ENCODE measurements at places on chromosomes 2 and 18.

DNA sequence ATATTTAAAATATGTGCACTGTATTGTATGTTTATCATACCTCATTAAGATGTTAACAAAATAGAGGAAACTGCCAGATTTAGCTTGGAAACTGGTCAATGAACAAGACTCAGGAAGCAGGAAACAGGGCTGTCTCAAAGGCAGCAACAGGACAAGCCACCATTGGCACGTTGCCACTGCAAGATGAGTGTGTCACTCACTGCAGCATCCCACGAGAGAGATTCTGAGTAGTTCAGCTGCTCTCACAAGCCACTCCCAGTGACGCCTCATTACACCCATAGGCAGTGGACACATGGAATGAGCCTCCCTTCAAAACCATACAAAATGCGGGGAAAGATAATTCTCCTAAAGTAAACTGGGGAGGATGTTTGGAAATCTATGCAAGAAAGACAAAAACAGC, 181.9 kb upstream of the DLGAP1 start:
- DNase-seq: no peak

- DNase-seq: no peak
These were observed 286.5 kb upstream of the SLC14A2 start for GRCh38 chr18:45328811-45329210.

- DNase-seq: no peak
These were observed 23.0 kb upstream of the FAM171B start for GRCh38 chr2:186670831-186671230.

GRCh38 chr2:40758401-40759155, 306.7 kb upstream of the SLC8A1 start:
- DNase-seq: no peak

- DNase-seq: no peak
These were observed 354.8 kb downstream of the AKAIN1 start for GRCh38 chr18:4842287-4842686.

DNA sequence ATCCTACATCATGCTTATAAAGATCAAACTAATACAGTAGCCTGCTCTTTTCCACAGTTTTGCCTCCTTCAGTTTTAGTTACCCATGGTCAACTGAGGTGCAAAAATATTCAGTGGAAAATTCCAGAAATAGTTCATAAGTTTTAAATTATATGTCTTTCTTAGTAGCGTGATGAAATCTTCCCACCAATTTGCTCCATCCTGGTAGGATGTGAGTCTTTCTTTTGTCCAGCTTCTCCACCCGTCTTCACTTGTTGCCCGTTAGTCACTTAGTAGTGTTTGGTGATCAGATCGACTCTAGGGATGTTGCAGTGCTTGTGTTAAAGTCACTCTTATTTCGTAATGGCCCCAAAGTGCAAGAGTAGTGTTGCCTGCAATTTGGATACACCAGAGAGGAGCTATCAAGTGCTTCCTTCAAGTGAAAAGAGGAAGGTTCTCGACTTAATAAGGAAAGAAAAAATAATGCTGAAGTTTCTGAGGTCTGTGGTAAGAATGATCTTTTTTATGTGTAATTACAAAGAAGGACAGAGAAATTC, 57.0 kb downstream of the CEP192 start:
- no peak for DNase-seq

DNA sequence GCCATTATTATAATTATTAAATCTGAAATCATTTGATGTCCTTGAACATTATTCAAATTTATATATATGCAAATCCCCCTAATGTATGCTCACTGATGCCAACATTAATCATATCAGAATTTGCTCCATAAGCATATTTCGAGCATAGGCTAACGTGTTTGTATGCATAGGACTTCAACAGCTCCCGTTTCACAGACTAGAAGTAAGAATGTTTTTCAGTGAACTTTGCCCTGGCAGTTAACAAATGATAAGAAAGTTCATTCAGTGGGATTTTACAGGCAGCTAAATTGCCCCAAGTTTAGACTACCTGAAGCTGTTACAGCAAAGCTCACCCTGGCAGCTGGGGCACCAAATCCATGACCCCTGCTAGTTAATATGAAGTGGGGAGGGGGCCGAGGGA, 272.0 kb downstream of the LNPK start:
- no peak for DNase-seq

GRCh38 chr18:74006143-74006542, 141.5 kb downstream of the FBXO15 start:
- DNase-seq: no peak

- DNase-seq: no peak
These were observed 208.0 kb downstream of the TPGS2 start for GRCh38 chr18:36620788-36621187.

- DNase-seq: no peak
These were observed 44.5 kb downstream of the PKP4 start for GRCh38 chr2:158501301-158501700.

GRCh38 chr18:5543036-5543680, 639 bp downstream of the EPB41L3 start:
- DNase-seq: no peak

GRCh38 chr2:128442891-128443302, 124.2 kb upstream of the HS6ST1 start:
- DNase-seq: no peak

GRCh38 chr2:55277310-55277709, 8.3 kb upstream of the MTIF2 start:
- no peak for DNase-seq

- DNase-seq: no peak
These were observed 32.5 kb downstream of the R3HDM1 start for GRCh38 chr2:135563793-135564192.

DNA sequence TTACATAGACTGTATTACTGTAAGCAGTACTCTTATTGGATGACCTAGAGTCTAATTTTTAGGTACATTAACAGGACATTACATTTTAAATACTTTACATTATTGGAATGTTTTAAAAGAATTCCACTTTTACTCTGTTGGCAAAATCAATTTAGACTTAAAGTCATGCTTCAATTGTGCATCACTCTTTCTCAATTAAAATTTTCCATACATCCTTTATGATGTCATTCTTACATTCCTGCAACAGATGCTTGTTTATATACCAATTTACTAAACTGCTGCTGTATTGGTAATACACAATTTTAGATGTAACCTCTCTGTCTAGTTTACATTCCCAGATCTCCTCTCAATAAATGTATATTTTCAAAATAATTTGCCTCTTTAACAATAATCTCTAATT, 440.1 kb downstream of the ZEB2 start:
- DNase-seq: no peak

- DNase-seq: no peak
These were observed 1.2 kb downstream of the TMEM200C start for GRCh38 chr18:5893956-5894610.

GRCh38 chr2:88492002-88492401, 39.5 kb upstream of the FOXI3 start:
- DNase-seq: no peak

DNA sequence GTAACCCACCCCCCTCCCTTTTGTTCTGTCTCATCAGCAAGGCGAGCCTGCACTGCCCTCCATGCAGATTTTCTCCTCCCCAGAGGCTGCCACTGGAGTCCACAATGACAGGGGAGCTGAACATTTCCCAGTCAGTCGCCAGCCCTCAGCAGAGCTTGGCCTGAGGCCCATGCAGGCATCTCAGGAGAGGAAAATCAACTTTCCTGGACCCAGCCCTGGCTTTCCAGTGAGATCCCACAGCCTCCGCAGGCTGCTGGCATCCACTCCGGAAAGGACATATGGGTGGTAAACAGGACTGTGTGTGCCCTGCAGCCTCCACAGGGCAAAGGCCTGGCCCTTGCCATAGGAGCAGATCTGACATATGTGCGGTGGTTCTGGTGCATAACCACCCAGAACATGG, 253.8 kb downstream of the TNS1 start:
- DNase-seq: no peak

DNA sequence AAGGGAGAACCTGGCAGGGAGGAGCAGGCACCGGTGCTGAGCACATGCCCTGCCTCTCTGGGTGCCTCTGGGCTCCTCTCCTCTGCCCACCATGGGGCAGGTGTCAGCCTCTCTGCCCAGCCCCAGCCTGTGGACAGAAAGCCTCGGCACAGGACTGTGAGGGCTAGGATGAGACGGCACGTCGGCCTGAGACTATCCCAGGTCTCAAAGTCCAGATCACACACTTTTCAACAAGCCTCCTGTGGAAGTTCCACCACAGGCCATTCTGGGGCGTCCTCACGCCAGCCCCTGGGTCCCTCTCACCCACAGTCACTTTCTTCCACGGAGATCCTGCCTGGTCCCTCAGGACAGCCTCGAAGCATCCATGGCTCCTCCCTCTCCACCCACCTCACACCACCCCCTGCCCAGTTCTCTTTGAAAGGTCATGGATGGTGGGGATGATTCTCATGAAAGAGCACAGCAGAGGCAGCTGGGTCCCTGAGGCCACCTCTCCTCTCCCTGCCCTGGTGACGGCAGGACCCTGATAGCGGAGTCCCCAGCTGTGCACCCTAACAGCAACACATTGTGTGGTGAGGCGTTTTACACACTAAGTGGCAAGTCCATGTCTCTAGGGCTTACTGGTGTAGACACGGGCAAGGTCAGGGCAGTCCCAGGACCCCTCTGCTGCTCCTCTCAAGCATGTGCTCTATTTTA, 569.4 kb upstream of the SALL3 start:
- DNase-seq: no peak

- DNase-seq: no peak
These were observed 124.8 kb downstream of the LAMA1 start for GRCh38 chr18:6992761-6993160.

- no peak for DNase-seq
These were observed 57.7 kb downstream of the PELI1 start for GRCh38 chr2:64086347-64087082.

DNA sequence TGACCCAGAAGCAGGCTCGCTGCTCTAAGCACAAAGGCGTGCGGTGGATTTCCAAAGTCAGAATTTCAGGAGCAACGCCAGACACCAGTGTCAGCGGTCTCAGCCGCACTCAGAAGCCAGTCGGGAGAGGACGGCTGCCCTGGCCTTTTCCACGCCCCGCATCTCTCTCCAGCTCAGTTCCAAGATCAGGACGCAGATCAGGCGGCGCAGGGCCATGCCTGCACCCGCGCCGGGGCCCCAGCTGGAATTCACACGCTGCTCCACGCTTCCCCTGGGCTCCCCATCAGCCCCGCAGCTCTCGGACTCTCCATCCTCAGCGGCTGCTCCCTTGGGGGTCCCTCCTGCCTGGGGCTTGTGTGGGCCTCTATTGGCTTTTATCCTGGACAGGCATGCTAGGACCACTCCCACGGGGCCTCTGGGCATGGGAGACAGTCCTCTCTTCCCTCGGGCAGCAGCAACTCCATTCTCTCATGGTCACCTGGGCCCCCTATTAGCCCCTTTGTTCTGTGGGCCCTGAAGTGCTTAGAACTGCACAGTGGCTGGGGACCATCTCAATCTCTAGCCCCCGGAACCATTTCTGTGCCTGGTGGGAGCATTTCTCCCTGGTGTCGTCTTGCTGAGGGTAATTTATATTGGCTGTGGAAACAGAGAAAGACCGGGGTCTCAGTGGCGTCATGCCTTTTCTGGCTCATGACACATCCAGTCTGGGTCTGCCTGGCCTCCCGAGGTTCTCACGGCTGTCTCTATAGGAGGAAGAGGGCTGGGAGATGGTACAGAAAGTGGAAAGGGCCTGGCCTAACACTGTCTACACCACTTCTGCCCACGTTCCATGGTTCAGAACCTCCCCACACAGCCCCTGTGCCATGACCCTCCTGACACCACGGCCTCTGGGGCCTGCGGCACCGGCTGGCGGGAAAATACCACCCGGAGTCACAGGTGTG, 14.9 kb upstream of the TMEM18 start:
- DNase-seq: no peak

DNA sequence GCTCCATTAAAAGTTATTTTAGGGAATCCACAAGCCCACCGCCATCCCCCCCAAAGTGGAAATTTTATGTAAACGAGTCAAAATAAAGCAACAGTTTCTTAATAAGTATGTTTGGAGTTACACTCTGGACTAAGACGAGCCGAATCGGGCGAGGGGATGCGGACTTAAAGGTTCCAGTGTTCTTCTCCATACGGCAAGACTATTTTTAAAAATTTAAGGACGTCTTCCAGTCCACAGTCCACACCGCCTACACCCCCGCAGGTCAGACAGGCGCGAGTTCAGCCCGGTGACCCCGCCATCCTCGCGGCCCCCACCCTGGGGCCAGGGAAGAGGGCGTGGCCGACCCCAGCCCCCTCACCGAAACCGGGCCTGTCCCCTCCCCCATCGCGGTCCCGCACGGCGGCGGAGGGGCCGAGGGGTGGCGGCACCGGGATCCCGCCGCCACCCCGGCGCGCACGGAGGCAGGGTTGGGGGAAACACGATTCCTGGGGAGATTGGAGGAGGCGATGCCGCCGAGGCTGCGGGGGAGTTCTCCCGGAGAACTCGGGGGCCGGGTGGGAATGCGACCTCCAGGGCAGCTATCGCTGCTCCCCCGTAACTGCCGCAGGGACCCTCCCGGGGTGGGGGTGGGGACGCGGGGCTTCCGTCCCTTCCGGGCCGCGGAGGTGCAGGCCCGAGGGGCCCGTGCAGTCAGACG, 24.5 kb upstream of the SMAD7 start:
- DNase-seq: peak; percentile 21

DNA sequence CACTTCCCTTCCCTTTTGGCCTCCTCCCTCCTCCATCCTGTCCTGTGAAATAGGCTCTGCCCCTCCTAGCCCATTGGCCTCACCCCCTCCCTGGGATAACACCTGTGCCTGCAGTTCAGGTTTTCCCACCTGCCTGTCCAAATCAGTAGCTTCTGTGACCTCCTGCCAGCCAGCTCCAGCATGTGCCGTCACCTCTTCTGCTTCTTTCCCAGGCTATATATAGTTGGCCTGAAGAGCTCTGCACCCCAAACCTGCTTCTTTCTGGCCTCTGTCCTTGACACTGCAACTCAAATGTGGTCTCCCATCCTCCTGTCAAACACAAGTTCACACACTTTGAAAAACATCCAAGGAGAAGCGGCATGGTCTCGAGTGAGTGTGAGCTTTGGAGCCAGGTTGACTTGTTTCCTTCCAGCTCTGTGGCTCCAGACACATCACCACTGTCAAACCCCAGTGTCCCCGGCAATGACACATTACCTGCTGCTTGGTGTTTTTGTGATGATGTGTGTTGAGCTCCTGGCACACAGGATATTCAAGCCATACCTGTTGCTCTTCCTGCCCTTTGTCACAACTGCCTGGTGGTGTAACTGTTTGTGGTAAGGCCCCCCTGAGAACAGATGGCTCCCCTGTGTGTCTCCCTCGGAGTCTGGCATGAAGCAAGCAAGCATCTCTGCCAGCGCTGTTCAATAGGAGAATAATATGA, 143.6 kb upstream of the DAPL1 start:
- no peak for DNase-seq

GRCh38 chr18:22657619-22658018, 239.9 kb upstream of the CTAGE1 start:
- DNase-seq: no peak

DNA sequence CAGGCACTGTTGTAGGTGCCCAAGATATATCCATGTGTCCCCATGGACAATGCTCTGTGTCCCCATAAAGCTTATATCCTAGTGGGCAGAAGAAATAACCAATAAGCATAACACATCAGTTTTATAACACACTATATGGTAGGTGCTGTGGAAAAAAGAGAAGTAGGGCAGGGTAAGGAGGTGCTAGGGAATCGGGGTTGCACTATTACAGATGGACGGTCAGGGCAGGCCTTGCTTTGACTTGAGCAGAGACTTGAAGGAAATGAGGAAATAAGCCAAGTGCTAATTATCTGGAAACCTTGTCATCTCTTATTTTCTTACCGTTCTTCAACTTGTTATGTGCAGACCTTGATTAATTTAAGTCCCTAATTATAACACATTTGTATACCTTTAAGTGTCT, 82.0 kb downstream of the PHLPP1 start:
- DNase-seq: no peak

- peak; percentile 11 for DNase-seq
These were observed 325.6 kb upstream of the VRK2 start for GRCh38 chr2:57720728-57721627.
